ENCODE measurements at places on chromosomes 12 and 14.

DNA sequence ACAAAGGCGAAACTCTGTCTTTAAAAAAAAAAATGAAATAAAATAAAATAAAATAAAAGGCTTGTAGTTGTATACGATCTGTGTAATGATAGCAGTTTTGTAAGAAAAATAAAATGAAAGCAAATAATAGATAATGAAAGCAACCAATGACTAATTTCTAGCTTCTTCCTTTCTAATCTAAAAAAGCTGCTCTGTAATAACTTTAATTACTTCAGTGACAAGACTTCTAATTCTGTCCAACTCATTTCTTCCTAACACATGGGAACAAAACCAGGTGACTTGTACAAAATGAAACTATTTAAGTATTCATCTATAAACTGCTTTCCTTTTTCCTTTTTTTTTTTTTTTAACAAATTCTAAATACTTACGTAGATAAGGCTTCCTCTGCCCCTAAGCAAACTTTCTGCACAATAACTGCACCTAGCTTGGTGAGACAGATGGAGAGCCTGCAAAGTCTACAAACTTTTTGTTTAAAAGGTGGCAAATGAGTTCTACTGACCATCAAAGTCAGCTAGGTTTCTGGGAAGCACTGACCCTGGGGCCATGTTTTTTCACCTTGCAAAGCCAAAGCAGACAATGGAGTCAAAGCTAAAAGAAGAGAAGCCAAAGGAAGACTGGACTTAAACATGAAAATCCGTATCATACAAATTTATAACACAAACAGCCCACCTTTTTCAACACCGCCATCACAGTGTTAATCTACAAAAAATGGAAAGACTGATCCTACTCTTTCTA lies 28.2 kb downstream of the DENND5B start:
- DNase-seq: no peak

GRCh38 chr12:131647667-131648066 lies 63.2 kb upstream of the SFSWAP start:
- no peak for DNase-seq

DNA sequence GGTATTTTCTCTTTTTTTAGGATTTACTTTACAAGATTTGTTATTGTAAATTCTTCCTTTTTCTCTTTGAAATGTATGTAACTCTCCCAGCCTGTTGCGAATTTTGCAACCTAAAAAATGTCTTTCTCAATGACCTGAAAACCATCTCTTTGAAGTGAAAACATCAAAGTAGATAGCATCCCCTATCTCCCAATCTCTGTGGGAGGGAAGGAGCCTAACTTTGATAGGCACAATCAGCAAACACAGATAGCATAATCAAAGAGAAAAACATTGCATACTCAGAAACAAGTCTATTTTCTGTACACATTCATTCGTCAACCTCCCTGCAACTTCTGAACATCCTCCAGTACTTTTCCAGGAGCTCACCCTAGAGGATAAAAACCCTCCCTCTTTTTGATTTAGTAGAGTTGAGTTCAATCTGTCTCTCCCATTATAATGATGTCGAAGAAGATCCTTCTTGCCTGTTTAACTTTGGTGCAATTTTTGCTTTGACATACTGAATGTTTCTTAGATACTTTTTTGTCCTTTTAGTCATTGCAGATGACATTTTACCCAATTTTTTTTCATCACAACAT lies 849.2 kb upstream of the LRFN5 start:
- DNase-seq: no peak

GRCh38 chr12:55935738-55936151 lies 4.8 kb downstream of the DGKA start:
- DNase-seq: no peak

GRCh38 chr14:70177081-70177800 lies 11.5 kb downstream of the SLC8A3 start:
- DNase-seq: no peak

DNA sequence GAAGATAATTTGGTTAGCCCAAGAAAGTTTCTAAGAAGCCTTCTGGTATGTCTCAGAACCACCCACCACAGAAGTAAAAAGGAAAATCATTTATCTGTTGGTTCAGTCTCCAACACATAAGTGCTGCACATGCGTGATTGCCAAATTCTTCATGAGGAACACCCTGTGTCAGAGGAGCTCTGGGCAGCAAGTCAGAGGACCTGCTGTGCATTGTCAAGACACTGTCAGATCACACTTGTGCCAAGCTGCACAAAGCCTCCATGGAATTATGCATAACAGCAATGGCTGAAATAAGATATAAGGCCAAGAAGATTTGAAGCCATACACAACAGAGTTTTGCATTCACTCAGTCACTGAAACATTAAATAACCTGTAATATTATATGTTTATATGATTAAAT lies 1304.7 kb upstream of the FLRT2 start:
- DNase-seq: no peak

DNA sequence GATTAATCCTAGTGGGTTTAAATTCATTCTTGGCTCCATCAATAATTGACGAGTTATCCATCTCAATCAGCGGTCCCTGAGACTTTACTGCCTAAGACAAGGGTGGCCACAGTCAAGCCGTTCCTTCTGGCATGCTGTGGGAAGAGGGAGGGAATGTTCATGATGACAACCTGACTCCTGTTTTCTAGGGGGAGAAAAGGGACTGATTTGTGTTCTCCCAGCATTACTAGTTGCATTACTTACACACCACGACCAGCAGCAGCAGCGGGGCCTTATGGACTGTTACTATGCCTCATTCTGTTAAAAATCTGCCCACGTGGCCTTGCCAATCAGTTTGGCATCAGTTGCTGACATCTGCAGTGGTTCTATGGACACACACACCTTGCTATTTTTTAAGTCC lies 29.9 kb downstream of the PLEKHG7 start:
- DNase-seq: no peak

GRCh38 chr14:101934601-101935150 lies 29.7 kb upstream of the DYNC1H1 start:
- no peak for DNase-seq

DNA sequence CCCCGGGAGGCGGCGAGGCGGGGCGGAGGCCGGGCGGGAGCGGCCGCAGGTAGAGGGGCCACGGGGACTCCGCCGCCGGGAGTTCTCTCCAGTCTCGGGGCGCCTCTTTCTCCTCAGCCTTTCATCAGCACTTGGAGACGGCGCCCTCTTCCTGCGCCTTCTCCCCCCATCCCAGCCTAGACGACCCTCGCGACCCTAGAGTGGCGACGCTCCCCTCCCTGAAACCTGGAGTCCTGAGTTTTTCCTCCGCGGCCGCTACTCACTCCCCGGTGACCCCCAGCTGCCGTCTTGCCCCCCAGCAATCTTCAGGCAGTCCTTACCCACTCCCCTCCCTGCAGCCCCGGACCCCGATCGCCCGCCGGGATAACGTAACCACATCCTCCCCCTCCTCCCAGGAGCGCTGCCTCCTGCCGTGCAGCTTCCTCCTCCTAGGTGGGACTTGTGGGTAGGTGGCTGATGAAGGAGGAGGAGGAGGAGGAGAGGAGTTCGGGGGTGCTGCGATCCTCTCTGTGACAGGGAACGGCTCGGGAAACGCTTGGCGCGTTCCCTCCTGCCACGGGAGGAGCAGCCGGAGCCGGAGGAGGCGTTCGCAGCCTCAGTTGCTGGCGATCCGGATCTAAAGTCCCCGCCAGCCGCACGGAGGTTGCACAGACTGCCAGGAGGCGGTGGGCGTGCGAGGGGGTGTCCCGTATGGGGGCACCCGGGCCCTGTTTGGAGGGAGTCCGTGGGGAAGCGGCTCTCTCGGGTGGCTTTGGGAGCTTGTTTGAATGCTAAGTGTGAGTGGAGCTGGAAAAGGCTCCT lies 891 bp downstream of the PLEKHA5 start:
- no peak for DNase-seq

- no peak for DNase-seq
Observed at GRCh38 chr12:57738661-57739237, at the start of gene AGAP2. TSS of gene AGAP2 (minus strand) at chr12:57738742. CDS start at chr12:57738246, 496 bp downstream.

DNA sequence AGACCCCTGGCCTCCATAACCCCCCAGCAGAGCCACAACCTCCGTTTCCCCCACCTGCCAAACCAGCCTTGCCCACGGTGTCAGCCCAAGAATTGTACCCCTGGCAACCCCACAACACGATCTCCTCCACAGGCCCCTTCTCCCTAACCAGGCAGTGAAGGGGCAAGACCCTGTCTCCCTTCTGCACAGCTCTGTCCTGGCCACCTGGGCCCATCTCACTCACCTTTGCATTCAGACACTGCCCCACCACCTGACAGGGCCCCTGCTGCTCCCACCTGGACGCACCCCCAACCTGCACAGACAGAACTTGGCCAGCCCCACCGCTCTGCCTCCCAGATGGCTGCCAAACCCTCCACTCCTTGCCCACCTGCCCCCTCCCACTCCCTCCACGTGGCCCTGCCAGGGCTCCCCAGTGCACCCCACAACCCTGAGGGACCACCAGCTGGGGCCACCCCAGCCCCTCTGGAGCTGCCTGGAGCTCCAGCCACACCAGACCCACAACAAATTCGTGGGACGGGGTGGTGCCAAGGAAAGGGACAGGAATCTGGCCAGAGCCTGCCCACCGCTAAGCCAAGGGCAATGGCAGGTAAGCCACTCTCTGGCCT lies 11.8 kb downstream of the AHNAK2 start:
- DNase-seq: no peak
